Small intestine (tissue), 16 donors: ENCODE measurements at places on chromosomes 7 and 10.

DNA sequence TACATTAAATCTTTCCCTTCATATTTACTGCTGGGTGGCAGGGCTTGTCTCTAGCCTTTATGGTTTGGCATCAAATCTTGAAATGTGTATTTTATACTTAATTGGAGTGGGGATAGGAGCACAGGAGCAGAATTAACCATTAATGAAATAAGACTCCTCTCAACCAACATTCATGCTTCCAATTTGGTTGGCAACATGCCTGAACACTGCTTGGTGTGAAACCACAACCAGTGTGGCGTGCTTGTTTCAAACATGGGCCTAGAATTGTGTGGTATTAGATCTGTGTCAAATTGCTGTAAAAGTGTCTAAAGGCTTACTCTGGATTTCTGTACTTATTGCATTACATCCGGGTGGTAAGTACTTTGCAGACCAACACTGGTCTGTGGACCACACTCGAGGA, 25.1 kb upstream of the VPS41 start:
- no peak for DNase-seq

- no peak for DNase-seq
These were observed 133.7 kb upstream of the NAMPT start for GRCh38 chr7:106418526-106418925.

DNA sequence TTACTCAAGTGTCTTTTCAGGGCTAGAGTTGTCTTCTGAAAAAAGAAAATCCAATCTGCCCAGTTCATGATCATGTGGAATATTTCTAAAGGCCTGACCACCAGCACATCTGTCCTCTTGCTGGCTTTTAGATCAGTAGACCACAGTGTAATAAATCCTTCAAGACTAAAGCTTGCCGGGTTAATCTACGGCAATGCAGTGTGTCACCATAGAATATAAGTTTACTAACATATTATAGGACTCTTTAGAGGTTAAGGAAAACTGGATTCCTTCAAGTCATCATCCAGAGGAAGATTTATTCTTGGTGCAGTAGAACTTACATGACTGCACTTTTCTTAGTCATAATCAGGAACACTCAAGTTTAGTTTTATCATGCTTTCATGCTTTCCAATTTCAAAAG, 349.5 kb downstream of the SEMA3D start:
- no peak for DNase-seq

GRCh38 chr10:76738991-76739390, 898.6 kb downstream of the KCNMA1 start:
- no peak for DNase-seq

DNA sequence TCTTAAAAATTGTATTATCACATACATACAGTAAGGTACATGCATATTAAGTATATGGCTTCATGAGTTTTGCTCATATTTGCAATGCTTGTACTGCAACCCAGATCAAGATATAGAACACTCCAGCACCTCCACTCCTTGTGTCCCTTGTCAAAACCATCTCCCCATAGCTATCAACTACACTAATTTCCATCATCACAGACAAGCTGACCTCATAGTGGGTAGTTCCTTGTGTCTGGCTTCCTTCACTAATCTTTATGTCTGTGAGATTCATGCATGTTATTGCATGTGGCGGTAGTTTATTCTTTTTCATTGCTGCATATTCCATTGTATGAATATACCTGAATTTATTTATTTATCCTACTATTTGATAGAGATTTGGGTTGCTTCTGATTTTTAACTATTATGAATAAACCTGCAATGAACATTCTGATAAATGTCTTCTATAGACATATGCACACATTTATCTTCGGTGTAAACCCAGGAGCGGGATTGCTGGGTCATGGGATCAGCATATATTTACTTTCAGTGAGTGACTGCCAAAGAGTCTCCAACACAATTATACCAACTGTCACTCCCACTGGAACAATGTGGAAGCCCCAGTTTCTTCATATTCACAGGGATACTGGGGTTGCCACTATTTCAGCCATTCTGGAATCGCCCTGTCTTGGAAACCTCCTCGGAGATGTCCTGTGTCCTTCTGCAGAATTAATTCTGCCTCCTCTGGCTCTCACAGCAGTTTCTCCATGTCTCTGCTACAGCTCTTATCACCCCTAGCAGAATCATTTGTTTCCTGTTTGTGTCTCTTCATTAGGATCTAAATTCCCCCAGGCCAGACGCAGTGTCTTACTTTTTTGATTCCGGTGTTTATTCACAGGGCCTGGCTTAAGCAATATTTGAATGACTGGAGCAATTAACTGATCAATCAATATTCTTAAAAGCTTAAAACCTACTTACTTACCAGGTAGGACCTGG, 14.7 kb upstream of the ADAM12 start:
- DNase-seq = no peak

GRCh38 chr10:72248468-72249151, 25.1 kb upstream of the DDIT4 start:
- peak; percentile 97 for DNase-seq

- DNase-seq = no peak
These were observed 16.8 kb upstream of the CRTAC1 start for GRCh38 chr10:98047009-98047741.

DNA sequence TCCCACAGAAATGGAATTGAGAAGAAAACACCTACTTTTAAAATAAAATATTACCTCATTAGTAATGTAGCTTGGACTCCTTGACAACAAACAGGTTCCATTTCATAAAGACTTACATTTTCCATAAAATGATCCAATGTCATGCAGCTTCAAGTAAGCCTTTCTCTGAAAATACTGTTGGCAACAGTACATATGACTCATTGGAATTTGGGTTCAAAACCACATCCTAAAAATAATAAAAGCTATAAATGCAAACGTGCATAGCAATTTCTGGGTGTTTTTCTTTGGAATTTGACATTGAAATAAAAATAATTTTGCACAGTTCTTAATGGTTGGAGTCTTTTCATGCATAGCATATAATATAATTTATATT, 47.9 kb downstream of the FHIP2A start:
- DNase-seq = no peak

- DNase-seq = no peak
These were observed 8.6 kb downstream of the MEST start for GRCh38 chr7:130500463-130500862.

- peak; percentile 5 for DNase-seq
These were observed 242.6 kb downstream of the MAD1L1 start for GRCh38 chr7:1990001-1990670.

DNA sequence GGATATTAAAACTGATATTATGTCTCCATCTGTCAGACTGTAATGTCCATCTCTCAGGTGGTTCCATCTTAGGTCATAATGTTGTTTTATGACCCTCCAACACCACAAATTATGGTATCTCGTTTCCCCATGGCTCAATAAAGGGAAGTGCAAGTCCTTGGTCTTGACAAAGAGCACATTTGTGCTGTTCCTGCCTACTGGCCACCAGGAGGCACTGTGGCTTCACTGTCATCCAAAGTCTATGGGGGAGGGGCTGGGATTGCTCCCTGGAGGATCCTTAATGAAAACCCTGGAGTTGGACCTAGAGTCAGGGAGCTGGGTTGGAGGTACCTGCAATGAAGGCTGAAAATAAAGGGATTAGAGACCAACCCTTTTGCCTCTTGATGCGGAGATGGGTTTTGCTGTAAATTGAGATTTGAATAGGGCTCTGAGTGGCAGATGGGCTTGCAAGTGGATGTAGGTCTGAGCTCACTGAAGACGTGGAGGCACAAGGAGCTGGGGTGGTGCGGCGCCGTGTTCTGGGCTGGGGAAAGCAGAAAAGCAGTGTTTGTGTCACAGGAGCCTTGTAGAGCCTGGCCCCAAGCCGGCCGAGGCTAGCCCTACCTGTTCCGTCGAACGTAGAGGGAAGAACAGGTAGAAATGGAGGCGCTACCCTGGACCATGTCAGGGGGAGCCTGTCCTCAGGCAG, 180.5 kb upstream of the PRSS58 start:
- DNase-seq = peak; percentile 49

DNA sequence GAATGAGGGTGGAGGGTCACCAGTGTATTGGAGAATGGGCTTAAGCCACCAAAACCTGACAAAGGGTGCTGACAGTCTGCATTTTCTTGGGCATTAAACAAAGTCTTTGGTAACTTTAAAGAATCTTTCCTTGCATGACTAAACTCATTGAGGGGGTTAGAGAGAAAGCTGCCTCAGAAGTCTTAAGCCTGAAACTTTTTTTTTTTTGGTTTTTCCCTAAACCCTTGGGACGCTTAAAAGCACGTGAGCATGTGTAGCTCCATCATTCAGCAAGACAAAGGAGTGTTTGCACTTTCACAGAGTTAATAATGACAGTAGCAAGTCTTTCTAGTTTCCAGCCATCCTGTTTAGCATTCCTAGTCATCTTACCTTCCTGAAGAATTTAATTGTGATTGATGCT, 110.7 kb downstream of the LRMDA start:
- no peak for DNase-seq

- peak; percentile 44 for DNase-seq
These were observed 14.6 kb downstream of the PALS2 start for GRCh38 chr7:24587853-24588252.

DNA sequence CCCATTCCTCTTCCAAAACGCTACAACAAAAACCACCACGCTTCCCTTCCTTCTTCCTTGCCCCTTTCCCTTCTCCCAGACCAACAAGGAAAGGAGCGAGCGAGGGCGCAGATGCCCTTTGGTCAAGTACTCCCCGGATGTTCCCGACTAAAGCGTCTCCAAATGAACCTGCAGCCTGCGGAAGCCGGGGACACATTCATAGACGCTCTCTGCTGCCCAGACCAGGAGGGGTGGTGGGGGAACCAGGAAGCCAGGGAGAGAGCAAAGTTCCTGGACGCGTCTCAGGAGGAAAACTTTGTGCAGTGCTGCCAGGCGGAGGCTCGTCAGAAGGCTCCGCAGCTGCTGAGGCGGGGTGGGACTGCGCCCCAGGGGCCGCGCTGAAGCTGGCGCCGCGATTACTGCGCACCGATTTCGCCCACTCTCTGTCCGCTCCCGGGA, 754 bp downstream of the SEMA3D start:
- peak; percentile 82 for DNase-seq

- DNase-seq = no peak
These were observed 31.4 kb upstream of the PAX2 start for GRCh38 chr10:100713859-100714565.

GRCh38 chr10:98370831-98371820, 43.9 kb downstream of the PYROXD2 start:
- DNase-seq = no peak

GRCh38 chr7:74043523-74043951, 15.6 kb downstream of the ELN start:
- no peak for DNase-seq

- DNase-seq = no peak
These were observed 41.8 kb upstream of the RABGEF1 start for GRCh38 chr7:66698652-66699205.

GRCh38 chr7:82805527-82805960, 357.1 kb downstream of the PCLO start:
- DNase-seq = no peak
